Anterior cingulate cortex (tissue), 58 donors: ENCODE measurements at places on chromosomes 4 and X.

GRCh38 chr4:2793586-2794485 lies 951 bp downstream of the SH3BP2 start:
- no peak for DNase-seq

- no peak for DNase-seq
Observed at GRCh38 chr4:108889696-108890483, 127.0 kb upstream of the ETNPPL start.

- no peak for DNase-seq
Observed at GRCh38 chrX:139093201-139093600, 381.7 kb upstream of the FGF13 start.

- DNase-seq, result no peak
Observed at GRCh38 chr4:123353656-123354055, 42.9 kb upstream of the SPRY1 start.

DNA sequence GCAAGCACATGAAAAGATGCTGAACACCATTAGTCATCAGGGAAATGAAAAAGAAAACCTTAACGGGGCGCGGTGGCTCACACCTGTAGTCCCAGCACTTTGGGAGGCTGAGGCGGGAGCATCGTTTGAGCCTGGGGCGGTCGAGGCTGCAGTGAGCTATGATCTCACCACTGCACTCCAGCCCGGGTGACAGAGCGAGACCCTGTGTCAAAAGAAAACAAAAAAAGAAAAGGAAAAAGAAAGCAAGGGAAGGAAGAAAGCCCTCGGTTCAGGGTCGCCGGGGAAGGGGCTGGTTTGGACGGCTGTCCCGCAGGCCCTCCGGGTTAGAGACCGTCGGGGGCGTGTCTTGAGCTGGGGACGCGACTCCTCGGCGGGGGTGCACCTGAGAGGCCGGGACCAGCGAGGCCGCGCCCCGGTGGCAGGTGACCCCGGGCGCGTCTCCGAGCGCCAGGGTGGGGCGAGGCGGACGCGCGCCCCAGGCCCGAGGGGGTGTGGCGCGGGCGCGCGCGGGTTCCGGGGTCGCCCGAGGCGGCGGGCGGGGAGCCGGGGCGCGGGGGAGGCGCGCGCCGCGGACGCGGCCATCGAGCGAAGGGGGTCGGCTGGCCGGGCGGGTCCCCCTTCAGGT lies 478 bp upstream of the PLXNA3 start:
- no peak for DNase-seq

- no peak for DNase-seq
Observed at GRCh38 chr4:97457253-97457652, 686.0 kb downstream of the STPG2 start.

DNA sequence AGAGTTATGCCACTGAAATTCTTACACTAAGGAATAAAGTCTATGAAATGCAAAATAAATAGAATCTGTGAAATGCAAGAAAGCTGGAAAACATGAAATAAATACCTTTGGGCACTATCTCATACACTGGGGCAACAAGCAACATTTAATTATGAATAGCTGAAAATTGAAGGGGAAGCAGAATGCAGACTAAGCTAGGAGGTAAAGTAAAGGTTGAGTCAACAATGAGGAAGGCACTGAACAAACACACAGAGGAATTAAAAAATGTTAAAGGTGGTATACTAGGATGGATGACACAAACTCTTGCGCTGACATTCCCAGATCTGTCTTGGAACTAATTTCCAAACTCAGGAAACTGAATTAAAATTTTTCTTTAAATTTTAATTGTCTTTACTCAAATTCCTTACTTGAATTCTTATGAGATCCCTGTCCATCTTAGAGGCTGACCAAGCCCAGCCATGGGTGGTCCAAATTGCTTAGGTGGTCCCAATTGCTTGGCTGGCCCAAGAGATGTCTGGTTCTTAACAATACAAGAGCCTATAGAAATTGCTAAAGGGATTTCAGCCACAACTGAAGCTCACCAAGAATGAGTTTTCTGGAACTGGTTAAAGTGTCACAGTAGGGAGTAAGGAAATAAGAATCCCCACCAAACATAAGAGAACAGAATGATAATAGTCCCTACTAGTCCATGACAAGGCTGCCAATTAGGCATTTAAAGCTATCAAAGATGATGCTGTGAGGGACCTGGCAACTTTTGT lies 41.3 kb upstream of the ZCCHC13 start:
- no peak for DNase-seq

DNA sequence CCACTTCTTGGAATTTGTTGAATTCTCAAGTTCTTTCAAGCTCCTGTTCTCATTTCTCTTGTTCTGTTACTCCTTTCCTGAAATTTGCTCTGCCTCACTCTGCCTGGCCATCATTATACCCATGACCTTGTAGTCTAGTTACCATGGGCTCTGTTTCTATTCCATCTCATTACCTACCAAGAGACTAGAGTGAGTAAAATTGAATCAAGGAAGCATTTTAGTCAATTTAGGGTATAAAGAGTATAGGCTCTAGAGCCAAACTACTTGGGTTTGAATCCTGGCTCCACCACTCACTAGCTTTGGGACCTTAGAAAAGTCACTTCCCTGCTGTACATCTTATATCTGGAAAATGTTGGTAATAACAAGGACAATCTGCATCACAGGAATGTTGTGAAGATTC lies 2.2 kb downstream of the ALAS2 start:
- DNase-seq, result no peak

DNA sequence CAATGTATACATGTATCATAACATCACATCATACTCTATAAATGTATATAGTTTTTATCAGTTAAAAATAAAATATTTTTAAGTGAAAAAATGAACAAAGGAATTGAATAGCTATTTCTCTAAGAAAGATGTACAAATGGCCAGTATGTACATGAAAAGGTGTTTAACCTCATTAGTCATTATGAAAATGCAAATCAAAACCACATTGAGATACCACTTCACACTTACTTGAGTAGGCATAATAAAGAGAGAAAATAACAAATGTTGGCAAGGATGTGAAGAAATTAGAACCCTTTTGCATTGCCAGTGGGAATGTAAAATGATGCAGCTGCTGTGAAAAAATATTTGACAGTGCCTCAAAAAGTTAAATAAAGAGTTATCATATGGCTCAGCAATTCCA lies 95.5 kb downstream of the IRS4 start:
- DNase-seq, result no peak

DNA sequence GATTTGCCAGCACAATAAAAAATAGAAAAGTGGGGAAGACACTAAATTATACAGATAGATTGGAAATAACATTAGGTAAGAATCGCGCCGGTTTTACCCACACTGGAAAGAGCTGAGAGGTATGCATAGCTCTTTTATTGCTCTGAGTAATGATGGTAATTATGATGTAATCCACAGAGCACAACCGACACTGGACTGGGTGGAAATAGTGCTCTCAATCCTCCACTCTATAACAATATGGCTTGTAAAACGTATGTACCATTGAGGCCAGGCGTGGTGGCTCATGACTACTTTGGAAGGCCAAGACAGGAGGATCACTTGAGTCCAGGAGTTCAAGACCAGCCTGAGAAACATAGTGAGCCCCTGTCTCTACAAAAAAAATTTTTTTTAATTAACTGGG lies 104.3 kb upstream of the RAPGEF2 start:
- DNase-seq, result no peak

GRCh38 chr4:91846233-91846632 lies 457.5 kb upstream of the GRID2 start:
- DNase-seq, result no peak

- no peak for DNase-seq
Observed at GRCh38 chr4:176784816-176785215, 7.9 kb downstream of the VEGFC start.

DNA sequence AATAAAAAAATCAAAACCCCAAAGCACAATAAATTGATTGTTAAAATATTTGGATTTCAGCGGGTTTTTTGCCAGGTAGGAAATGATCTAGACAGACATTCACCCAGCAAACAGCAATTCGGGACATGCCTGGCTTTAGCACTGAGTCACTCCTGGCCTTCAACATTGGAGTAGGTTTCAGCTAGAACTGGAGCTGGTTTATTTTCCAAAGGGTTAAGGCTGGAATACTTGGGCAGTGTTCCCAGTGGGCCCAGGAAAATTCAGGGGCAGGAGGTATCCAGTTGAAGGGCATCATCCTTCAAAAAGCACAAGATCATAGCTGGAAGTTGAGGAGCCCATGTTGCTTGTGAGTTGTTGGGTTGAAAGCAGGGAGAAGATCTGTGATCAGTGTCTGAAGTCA lies 41.0 kb downstream of the TXLNG start:
- no peak for DNase-seq

DNA sequence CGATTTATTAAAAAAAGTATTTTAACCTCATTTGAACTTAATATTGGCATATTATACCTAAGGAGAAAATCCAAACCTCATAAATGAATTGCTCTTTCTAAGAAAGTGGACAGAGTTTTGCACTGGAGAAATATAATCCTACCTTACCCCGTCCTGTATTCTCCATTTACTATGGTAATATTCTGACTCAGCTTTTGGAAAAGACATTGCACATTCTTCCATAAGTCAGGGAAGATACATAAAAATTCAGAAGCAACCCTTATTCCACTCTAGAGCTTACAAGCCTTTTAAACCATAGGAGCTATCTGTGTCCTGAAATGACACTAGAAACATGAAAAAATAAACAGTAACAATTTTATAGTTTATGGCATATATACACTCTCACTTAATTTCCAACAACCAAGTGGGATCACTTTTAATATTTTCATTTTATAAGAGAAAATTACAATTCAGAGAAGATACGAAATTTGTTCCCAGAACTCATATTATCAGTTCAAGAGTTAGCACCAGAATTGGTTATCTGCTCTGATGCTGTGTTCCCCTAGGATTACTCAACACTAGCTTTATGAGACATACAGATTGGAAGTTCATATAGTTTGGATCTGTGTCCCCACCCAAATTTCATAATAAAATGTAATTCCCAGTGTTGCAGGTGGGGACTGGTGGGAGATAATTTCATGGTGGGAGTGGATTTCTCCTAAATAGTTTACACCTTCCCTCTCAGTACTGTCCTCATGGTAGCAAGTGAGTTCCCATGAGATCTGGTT lies 359.4 kb downstream of the ARAP2 start:
- no peak for DNase-seq

- DNase-seq, result no peak
Observed at GRCh38 chr4:186472948-186473347, 82.4 kb downstream of the MTNR1A start.

DNA sequence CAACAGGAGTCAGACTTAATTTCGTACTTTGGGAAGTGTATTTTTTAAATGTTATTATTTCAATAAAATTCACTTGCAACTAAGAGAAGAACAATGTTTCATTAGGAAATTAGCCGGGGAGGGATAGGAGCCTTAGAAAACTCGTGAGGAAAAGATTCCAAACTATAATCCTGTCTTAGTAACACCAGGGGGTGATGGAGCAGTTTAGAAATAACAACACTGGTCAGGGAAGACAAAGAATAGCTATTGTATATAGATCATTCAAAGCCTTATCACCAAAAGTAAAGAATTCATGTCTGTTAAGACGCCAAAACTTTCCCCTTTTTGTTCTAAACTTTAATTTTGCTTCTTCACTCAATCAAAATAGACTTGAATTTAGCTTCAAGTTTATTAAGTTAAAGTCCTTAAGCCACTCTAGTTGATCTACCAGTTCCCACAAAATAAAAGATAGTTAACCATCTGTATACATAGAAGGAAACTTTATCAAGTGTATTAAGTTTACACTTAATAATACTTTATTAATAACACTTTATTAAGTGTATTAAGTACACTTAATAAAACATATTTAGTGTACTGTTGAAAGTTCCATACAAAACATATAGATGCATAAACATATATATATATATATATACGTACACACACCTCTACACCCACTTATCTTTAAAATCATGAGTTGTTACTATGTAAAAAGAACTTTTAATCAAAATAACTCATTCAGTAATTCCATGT lies 60.5 kb downstream of the ARAP2 start:
- DNase-seq, result no peak

- no peak for DNase-seq
Observed at GRCh38 chrX:119238557-119238956, 2.5 kb downstream of the PGRMC1 start.

DNA sequence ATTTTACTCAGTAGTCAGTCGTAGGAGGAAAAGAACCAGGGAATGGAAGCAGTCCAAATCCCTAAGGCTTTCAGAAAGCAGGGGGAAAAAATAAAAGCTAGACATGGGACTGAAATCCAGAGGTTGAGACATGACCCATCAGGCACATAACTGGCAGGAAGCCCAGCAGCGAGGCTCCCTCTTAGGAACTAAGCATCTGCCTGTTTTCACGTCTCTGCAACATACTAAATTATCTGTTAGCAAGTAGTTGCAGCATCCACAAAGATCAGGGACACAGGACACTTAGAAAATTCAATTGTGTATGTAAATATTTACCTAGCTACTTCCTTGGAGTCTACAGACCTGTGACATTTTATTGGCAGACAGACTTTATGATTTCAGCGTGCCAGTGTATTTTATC lies 118.0 kb upstream of the EDNRA start:
- DNase-seq, result no peak

DNA sequence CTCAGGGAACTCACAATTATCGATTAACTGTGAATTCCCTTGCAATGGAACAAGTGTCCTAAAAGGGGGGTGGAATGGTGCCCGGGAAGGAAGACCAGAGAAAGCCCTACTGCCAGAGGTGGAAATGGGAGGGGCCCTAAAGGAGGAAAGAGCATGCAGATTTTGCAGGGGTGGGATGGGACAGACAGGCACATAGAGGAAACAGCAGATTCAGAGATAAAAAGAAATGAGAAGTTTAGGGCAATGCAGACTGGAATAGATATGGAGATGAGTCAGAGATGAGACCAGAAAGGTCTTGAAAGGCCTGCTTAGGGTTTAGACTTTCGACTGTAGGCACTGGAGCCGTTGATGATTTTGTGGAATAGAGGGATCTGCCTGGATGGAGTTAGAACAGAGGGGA lies 57.4 kb upstream of the PITX2 start:
- DNase-seq, result no peak

- no peak for DNase-seq
Observed at GRCh38 chr4:137664046-137664387, 131.7 kb upstream of the PCDH18 start.

- no peak for DNase-seq
Observed at GRCh38 chrX:149491812-149492211, 13.3 kb downstream of the IDS start.

GRCh38 chr4:101824500-101824899 lies 34.0 kb downstream of the BANK1 start:
- DNase-seq, result no peak

DNA sequence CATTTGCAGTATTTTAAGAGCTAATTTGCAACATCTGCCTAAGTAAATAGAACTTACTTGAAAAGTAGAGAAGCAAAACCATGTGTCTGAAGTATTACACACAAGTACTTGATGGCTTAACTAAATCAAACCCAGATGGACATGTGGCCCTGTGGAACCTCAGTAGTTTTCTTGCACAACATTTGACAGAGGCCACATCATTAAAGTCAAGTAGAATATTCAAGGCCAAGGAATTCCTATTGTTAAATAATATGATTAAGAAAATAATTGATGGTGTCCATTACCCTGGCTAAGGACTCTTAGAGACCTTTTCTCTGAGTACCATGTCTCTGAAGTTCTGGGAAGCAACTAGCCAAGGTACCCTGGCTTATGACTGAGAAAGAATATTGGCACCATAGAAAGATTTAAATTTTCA lies 135.4 kb upstream of the OTUD4 start:
- no peak for DNase-seq

- DNase-seq, result no peak
Observed at GRCh38 chr4:115453416-115453815, 340.0 kb upstream of the NDST4 start.

GRCh38 chrX:26026179-26026578 lies 112.0 kb upstream of the MAGEB18 start:
- DNase-seq, result no peak

GRCh38 chr4:143186212-143186611 lies 1.5 kb downstream of the USP38 start:
- no peak for DNase-seq
